ENCODE measurements at places on chromosomes 2 and 18.

GRCh38 chr2:26162963-26163362, 9.9 kb upstream of the GAREM2 start:
- no peak for DNase-seq

DNA sequence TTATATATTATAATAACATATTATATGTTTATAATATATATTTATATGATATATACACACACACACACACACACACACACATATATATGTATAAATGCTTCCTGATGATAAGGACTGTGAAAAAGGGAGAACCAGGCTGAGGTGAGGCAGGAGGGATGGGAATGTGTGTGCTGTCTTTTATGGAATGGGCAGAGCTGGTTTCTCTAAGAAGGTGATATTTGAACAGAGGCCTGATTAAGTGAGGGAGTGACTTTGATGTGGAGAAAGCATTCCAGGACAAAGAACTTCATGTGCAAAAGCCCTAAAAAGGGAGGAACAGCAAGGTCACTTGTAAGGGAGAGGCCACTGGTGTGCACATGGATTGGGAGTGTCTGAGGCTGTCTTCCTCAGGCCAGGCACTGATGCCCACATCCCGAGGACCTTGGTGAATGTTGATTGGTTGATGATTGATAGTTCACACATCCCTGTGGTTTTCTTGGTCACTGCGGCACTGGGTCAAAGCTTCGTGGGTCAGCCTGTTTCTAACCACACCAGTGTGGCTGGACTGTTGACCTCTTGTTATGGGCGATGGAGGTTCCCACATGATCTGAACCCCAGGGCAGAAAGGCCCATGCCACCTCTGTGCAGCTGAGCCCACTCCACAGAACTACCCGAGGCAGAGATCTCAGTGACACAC, 196.9 kb downstream of the MYCN start:
- DNase-seq, result no peak

- no peak for DNase-seq
These were observed 326.7 kb downstream of the DPP10 start for GRCh38 chr2:114769110-114769509.

DNA sequence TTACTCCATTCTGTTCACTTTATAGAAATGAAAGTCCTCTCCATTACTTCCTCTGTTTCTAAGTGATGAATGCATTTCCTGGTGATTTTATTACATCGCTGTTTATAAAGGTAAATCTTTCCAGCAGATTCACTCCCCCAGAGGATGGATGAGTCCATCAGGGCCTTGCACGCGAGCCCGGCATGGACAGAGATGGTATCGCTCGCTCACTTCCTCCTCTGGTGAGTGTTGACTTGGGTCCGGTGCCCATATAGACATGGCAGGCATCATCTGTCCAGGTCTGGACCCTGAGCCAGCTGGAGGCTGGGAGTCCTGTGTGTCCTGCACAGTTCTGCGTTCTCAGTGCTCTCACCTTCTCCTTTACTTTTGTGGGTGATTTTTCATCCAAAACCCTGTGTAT, 733.6 kb upstream of the SALL3 start:
- DNase-seq, result no peak

- DNase-seq, result no peak
These were observed 154.8 kb downstream of the COL6A3 start for GRCh38 chr2:237259201-237259600.

GRCh38 chr2:15780912-15781574, 159.3 kb upstream of the MYCN start:
- no peak for DNase-seq

DNA sequence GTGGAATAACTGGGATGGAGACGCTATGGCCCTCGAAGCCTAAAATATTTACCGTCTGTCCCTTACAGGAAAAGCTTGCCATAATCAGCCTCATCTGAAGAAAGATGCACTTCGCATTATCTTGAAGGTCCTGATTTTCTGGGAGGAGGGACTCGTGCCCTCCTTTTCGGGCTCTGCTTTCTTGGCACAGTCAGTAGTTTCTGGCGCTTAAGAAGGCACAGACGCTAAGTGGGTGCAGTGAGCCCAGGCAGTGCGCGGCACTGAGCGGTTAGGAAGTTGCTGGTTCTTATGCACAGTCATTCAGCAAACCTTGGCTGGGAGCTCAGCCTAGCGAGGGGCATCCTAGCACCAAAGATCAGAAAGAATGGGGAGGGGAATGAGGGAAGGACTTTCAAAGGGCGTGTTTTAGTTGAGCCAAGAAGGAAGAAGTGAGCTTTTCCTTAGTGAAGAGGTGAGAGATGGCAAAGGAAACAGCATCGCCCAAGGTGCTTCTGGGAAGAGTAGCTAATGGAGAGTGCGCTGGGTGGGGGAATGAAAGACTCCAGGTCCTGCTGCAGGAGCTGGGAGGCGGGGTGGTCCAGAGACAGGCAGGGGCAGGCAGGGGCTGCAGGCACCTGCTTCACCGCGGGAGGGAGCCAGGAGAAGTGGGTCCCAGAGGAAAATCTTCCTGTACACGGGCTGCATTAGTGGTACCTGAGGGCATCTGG, 64.1 kb downstream of the ZCCHC2 start:
- DNase-seq, result no peak

GRCh38 chr2:158518084-158518483, 61.3 kb downstream of the PKP4 start:
- no peak for DNase-seq

DNA sequence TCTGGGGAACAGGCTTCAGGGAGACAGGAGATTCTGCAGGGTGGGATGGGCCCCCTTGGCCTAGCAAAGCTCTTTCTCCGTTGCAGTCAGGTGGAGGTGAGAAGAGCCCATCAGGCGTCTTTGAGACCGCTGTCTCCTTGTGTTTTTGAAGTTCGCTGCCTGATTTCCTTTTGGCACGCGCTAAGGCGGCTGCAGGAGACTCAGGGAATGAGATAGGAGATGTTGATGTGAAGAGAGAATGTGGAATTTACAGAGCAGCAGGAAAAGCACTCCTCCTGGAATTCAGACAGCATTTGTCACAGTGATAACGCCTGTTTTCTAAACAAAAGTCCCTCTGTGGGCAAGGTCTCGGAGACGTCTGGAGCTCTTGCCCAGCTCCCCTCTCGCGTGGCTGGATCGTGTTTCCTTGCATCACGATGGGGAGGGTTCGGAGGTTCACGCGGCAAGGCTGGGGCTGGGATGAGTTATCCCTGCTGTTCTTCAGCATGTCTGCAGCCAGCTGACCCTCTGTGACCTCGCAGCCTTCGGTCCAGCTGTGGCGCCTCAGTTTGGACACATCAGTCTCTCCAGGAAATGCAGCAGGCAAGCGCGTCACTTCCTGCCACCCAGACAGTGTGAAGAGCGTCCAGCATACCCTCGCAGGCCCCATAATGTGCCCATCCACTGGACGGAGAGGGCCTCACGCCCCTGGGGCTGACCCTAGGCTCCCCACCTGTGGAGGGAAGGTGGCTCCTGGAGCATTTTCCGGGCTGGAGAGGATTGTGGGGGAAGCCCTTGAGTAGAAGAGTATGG, 30.2 kb downstream of the GLI2 start:
- DNase-seq, result no peak

DNA sequence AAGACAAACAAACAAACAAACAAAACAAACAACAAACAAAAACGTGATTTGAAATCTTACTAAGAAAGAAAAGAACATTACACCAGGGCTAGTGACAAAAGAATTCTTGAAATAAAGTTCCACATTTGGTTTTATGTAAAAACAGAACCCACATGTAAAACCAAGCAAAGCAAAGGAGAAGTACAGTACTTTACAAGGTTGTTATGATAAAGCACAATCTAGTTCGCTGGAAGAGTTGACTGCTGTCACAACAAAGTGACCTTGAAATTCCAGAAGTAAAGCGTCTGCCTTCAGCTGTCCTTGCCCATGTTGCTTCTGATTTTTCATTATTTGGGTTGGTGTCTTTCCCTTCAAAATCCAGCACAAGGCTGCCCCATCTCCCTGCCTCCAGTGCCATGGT, 94.8 kb upstream of the CYRIA start:
- no peak for DNase-seq

DNA sequence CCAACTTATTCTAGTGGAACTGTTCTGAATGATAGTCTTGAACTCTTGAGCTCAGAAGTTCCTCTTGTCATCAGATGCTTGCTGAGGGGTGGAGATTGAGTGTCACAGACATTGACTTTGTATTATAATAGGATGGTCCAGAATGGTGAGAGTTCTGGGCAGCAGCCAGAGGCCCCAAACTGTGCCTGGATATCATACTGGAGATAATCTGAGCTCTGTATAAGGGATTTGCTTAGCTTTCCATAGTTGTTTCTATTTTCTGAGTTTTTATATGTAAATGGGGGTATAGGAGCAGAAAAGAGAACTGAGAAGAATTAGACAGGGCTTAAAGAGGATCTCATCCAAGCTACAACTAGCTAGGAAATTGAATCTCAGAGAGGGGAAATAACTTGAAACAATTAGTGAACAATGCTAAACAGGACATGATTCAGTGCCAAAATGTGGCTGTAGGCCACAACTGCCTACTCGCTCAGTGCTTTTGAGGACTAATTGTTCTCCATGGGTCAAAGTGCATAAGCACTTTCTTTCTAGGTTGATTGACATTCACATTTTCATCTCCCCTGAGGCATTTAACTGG, 10.1 kb upstream of the LCLAT1 start:
- DNase-seq, result no peak

- DNase-seq, result no peak
These were observed 122.5 kb upstream of the HAAO start for GRCh38 chr2:42914860-42915259.

DNA sequence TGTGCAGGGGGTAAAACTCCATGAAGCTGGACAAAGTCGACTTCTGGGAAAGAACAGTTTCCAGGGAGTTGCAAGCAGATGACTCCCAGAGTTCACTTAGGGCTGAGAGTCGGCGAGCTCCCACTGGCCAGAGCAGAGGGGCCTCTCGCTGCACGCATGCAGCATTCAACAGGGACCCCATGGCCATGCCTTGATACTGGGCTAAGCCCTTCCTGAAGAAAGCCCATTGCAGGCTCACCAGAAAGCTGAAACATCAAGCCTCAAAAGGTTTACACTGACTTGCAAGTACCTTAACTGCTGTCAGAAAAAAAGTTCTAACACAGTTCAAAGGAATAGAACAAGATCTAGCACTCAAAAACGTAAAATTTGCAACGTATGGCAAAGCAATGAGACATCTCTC, 56.4 kb downstream of the NDUFA10 start:
- no peak for DNase-seq

- no peak for DNase-seq
These were observed 42.7 kb upstream of the TAF4B start for GRCh38 chr18:26183395-26184112.

DNA sequence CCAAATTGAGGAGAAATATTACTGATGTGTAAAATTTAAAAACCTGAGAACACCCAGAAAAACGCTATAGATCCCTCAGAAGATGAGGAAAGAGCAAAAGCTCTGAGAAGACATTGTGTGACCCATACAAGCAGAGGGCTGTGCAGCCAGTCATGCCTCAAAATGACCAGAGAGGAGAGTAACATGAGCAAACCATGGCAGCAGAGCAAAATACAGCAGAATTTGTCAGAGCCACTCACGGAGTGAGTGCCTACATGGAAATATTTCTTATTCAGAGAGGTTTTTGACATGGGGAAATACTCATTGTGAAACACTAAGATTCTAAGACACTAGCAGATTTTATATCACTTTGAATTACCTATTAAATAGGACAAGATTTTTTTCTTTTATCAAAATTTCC, 96.8 kb upstream of the DNAJC10 start:
- no peak for DNase-seq

- no peak for DNase-seq
These were observed 458.3 kb upstream of the SLC14A2 start for GRCh38 chr18:45156946-45157345.

DNA sequence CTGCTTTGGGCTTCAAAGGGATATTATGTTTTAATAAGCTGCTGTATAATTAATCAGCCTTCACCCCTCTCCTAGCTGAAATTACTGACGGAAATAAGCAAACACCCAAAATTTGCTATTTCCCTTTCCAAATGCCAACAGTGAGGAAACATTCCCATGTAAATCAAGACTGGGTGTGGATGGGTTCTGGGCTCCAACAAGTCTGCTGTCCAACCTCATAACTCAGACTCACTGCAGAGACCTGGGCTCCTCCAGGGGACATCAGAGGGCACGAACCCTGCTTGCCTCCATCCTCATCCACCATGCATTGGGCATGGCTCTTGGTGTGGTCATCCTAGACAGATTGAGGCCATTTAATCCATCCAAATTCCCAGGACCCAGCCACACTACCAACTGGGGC, 173.7 kb downstream of the C1D start:
- DNase-seq, result no peak

DNA sequence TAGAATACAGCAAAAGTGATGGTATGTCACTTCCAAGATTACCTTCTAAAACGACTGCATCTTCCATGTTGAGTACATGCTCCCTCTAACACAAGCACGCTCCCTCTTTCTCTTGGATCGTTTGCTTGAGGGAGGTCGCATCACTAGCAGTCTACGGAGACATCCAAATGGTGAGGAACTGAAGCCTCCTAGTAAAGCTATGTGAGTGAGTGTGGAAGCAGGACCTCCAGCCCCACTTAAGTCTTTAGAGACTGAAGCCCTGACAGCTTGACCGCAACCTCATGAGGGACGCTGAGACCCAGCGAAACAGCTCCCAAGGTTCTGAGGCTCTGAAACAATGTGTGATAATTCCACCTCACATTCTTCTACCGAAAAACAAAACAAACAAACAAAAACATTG, 486.7 kb upstream of the GCFC2 start:
- no peak for DNase-seq

DNA sequence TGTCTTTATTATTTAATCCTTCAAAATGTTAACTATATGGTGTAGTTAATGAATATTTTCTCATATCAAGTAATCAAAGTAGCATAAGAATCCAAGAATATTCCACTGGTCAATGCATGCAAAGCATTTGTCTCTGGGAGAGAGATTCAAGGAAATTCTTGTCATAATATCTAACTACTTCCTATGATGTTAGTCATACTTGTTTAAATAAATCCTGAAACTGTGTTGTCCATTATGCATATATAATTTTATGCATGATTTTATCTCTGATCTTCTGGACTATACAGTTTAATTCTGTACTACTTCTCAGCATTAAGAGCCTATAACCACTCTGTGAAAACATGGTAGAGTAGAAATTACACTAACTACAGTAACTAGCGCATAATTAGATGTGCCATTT, 388.3 kb downstream of the NR4A2 start:
- DNase-seq, result no peak

DNA sequence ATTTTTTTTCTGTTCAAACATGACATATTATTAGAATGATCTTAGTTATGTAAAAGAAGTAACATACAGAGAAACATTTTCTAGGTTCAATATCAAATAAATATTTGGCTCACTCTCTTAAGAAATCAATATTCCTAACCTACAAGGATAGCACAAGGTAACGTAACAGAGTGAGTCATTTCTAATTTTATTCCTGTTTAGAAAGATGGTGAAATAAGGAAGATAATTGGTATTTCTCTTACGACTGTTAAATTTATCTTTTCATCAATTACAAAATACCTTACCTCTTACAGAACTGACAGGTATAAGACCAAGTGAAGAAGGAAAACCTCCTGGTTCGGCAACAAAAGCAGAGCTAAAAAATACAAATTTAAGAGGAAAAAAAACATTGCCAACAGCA, 45.1 kb downstream of the PRELID3A start:
- no peak for DNase-seq
